ENCODE measurements at places on chromosomes 5 and 9.

GRCh38 chr5:149412783-149413476, 33.8 kb upstream of the IL17B start:
- DNase-seq: no peak

DNA sequence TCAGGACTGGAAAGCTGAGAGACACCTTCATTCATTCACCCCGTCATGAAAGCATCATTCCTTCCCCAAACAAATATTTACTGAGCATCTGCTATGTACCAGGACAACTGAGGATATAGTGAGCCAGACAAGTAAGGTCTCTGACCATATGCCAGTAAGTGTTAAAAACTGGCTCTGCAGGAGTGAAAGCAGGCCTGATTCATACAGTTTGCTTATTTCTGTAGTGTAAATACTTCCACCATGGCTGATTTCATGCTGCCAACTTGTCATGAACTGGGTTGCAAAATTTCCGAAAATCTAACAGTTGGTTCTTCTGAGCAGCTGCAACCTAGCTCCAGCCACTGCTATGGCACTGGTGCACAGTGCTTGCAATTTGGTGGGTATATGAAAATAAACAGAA, 68.1 kb downstream of the YIPF5 start:
- no peak for DNase-seq

- no peak for DNase-seq
These were observed 12.2 kb downstream of the INVS start for GRCh38 chr9:100111235-100111634.

- DNase-seq: no peak
These were observed 455 bp upstream of the FER start for GRCh38 chr5:108747111-108747773.

DNA sequence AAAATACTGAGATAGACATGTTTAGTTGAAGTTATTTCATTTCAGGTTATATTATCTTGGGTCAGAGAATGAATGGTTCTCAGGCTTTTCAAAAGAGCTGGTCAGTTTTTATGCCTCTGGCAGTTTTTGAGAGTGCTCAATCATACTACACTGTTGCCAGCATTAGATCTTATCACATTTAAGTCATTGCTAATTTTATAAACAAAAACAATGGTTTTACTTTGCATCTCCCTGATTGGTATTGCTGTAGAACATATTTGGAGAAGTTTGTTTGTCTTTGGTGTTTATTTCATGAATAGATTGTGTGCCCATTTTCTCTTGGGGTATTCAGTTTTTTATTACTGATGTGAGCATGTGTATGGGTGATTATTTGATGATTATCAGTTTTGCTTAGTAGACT, 1.5 kb downstream of the CATSPER3 start:
- no peak for DNase-seq

DNA sequence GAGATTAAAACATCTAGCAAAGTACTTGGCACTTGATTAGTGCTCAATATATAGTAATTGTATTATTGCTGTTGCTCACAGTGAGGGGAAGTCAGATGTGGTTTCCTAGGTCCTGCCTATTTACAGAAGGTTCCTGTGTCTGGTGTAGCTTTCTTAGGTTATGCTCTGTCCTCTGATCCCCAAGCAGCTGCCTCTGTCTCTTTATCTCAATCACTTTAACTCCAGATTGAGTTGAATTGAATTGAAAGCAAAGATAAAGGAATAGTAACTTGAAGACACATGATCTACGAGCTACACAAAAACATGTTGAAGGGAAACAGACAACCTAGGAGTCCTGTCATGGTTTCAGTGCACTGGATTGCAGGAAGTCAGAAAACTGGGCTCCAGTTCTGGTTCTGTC, 113.9 kb upstream of the ADAMTSL1 start:
- no peak for DNase-seq

GRCh38 chr9:347667-348292, 133.1 kb downstream of the DOCK8 start:
- DNase-seq: no peak

DNA sequence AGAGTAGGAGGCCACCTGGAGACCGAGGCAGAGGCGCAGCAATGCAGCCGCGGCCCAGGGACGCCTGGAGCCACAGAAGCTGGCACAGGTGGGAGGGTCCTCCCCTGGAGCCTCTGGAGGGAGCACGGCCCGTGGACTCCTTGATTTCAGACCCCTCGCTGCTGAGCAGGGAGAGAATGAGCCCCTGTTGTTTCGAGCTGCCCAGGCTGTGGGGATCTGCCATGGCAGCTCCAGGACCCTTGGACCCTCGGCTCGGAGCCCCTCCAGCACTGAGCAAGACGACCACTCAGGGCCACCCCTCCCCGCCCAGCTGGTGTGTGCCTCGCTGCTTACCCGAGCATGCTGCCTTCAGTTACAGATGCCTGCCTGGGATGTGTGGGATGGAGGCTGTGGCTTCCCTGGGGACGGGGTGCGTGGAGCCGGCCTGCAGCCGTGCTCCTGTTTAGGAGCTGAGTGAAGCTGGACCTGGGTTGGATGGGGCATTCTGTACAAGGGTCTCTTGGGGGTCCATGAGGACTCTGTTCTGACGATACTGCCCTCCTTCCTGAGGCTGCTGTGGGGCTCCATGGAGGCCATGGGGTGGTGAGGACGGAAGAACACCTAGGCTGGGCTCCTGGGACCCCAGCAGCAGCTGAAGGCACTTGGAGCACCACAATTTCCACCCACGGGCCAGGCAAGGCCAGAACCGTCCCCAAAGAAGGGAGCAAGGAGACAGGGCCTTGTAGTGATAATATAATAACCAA, 115.1 kb upstream of the LPCAT1 start:
- DNase-seq: no peak

DNA sequence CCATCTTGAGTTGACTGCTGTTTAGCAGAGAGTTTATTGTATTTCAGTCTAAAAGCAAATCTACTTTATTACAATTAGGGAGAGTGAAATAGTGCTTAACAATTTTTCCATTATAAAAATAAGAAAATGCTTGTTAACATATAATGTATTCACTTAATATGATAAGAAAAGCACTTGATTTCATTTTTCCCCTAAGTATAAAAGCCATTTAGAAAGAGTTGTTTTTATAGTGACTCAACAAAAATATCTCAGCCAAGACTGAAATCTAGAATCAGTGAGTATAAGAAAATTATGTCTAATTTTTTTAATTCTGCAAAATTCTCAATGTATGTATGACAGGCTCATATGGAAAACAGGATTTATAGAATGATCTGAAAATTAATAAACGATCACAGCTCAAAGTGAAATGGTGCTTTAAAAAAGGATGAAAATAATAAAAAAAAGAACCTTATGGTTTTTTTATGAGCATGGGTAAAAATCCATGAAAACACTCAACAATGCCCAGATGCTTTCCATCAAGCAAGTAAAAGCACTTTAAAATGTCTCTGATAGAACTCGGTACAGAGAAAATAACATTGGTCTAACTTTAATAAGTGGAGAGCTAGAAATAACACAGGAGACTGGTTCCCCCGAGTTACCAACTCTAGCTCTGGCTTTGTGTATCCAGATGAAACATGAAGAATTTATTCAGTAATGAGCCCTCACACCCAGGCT, 1057.8 kb upstream of the WWC1 start:
- no peak for DNase-seq

Data from T follicular helper cell (primary cell).